LHCN-M2 (cell line): ENCODE measurements at places on chromosomes 16 and 17. TPM values are rescaled to one million over a fixed set of nuclear protein-coding genes. Genes with fewer than 3 reads are reported as not detected.

DNA sequence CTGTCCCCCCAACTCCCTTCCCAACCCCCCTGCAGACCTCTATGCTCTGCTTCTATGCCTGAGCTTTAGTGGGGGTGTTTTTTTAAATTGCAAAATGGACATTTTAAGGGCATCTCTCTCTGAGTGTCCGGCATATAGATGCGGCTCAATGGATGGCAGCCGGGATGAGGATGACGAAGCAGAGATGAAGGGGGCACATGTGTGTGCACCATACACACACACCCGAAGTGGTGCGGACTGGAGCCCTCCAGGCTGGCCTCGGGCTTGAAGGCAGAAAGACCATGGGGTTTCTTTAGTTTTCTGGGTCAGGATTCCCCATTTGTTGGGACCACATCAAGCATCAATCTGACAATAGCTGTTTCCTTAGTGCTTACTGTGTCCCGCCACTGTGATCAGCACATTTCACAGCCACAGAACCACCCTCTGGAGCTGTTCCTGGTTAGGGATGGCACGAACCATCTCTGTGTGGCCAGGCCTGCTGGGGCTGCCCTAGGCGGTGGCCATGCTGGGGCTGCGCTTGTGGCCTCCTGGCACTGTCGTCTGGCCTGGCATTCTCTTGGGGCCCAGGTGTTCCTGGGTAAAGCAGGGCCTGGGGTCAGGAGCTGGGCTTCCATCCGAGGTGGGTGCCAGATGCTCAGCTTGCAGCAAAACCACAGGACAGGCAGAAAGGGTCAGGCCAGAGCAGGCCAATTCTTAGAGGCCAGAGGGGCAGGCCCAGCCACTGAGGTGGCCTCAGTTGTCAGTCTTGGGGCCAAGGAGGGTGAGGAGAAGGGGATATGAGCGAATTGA, 49.9 kb downstream of the NT5M start:
- no peak for DNase-seq

DNA sequence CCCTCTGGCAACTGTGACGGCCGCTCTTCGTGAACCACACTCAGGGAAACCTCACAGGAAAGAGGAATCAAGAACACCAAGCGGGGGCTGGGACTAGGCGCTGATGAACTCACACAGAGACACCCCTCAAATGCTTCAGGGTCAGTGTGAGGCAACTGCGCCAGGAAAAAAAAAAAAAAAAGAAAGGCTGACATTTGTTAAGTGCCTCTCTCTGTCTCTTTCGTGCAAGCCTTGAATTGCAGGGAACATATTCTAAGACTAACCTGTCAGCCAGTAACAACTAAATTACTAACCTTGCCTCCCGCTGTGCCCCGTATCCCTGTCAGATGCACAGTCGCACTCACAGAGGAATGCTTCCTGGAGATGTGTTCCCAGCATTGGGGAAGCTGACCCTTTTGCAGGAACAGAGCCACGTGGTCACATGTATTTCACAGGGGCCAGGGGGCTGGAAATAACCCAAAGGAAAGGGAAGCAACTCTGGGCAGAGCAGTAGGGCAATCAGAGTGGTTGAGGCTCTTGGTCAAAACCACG, 247.8 kb downstream of the XYLT1 start:
- DNase-seq: no peak

DNA sequence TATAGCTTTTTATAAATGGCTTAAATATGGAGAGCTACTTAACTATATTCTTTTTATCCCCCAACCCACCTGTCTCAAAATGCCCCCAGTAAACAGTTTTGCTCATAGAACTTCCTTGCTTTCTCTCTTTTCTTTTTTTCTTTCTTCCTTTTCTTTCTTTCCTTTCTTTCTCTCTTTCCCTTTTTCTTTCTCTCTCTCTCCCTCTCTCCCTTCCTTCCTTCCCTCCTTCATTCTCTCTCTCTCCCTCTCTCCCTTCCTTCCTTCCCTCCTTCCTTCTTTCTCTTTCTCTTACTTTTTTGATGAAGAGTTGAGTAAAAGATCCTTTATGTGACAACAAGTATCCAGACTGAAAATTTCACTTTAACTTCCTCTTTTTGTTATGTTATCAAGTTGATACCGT, 48.2 kb downstream of the KCNJ2 start:
- DNase-seq: no peak

HOXB4 gene
- total RNA-seq: 5.2 and 5.5 TPM in 2 replicates

DPEP2 gene
- not detected in 2 replicates for total RNA-seq

GRCh38 chr17:79154951-79155585, 80.4 kb downstream of the ENGASE start:
- DNase-seq: no peak

DNA sequence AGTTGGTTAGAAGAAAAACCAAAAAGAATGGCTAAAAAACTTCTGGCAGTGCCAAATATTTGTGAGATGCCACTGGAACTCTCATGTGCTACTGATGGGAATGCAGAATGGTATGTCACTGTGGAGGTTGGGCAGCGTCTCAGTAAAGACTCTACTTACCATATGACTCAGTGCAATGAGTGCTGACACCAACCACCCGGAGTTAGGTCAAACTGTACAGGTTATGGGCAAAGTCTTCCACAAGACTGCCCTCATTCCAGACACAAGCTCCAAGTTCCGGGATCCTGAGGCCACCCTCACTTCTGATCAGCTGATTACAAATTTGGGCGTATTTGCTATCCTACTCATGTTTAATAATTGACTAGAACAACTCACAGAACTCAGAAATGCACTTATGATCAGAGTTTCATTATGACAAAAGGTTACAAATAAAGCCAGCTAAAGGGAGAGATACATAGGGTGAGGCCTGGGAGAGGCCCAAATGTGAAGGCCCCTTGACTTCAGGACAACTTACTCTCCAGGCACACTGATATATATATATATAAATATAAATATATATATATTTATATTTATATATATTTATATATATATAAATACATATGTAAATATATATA, 114.9 kb downstream of the TRIM37 start:
- DNase-seq: peak; percentile 31

DNA sequence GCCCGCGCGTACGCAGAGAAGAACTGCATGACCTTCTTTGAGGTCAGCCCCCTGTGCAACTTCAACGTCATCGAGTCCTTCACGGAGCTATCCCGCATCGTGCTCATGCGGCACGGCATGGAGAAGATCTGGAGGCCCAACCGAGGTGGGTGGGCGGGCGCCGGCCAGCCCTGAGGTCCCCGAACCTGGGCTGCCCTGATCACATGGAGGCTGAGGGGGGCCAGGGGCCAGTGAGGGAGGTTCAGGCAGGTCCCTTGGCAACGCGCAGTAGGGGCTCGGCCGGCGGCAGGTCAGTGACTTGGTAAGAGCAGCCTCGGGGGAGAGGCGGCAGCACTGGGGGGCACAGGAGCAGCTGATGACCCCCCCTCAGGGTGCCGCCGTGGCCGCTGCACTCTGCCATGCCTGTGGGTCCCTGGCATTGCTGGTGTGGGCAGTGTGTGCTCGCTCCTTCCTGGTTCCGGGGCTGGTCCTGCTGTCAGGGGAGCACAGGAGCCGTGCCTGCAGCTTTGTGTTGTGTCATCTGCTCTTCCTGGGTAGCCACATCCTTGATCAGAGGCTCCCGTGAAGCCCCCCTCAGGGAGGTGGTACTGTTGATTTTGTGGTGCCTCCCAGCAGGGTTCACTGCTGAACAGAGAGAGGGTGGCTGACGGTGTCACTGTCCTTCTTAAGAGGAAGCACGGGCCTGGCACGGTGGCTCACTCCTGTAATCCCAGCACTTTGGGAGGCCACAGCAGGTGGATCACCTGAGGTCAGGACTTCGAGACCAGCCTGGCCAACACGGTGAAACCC, 4.6 kb upstream of the WFIKKN1 start:
- no peak for DNase-seq

NT5C3B gene
- total RNA-seq: 74.1 and 101 TPM in 2 replicates

PRDM7 gene
- total RNA-seq: not detected in 2 replicates

DNA sequence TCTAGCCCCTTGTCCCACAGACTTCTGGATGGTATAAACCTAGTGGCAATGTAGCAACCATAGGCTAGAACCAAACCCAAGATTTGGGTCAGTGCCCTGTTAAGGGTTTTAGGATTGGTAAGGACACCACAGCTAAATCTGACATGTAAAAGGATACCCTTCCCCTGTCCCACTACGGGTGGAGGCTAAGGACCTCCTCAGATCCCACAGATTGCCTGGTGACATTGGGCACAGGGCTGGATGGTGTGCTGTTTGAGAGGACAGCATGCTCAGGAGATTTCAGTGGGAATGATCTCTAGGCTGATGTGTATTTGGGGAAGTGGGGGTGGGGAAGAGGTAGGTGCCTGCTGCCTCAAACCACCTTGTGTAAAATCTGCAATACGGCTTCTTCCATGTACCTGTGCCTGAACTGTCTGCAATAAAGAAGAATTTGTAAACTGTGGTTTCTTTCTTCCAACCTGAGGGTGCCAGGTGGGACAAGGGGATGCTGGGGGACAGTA, 671 bp upstream of the EDC4 start:
- DNase-seq: no peak

PMFBP1 gene
- 0.06 and 0.11 TPM in 2 replicates for total RNA-seq

- peak; percentile 89 for DNase-seq
Measured at GRCh38 chr17:5584383-5585286, at the start of gene NLRP1. Gene NLRP1 (minus strand): TSS chr17:5584509. CDS start chr17:5583957, 552 bp downstream.

- DNase-seq: no peak
Measured at GRCh38 chr17:2018716-2019510, 6.2 kb downstream of the RTN4RL1 start.

GRCh38 chr16:19876501-19877059, 8.1 kb downstream of the GPRC5B start:
- no peak for DNase-seq

DNA sequence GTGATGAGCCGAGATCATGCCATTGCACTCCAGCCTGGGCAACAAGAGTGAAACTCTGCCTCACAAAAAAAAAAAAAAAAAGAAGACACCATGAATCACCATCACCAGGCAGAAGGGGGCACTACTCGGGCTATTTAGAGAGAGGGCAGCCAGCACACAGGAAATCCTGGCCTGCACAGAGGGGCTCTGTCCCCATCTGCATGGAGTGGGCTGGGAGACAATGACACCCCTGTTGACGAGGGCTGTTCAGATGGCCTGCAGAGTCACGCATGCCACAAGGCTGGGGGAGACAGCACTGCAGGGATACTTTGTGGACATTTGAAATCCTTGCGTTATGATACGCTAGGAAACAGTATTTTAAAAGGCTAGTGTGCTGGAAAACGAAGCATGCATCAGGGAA, 48.3 kb downstream of the CUEDC1 start:
- no peak for DNase-seq

- DNase-seq: no peak
Measured at GRCh38 chr17:37643869-37644268, 623 bp upstream of the DDX52 start.

SULT1A4 gene
- total RNA-seq: 0.17 TPM in 1 of 2 replicates, not detected in the other

PLEKHH3 gene
- total RNA-seq: 18.7 and 20.4 TPM in 2 replicates

DNA sequence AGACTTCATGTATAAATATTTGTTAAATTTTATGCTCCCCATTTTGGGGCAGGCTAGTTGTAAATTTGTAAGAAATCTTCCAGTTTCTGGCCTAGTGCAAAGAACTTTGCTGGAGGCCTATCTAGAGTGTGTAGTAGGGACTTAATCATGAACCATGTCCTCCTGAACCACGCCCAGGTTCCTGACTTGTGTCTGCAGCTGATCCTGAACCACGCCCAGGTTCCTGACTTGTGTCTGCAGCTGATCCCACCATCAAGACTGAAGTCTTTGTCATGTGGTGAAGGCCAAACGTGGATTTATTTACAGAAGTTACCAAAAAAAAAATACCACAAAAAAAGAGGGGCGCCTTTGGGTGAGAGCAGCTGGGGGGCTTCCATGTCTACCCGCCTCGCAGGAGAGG, 33.1 kb downstream of the LMF1 start:
- DNase-seq: peak; percentile 1

TMEM88 gene
- total RNA-seq: 1.1 TPM in 1 of 2 replicates, not detected in the other

- no peak for DNase-seq
Measured at GRCh38 chr17:82089723-82090548, 8.1 kb downstream of the FASN start.

- DNase-seq: no peak
Measured at GRCh38 chr17:48719642-48720265, 2.6 kb downstream of the PRAC1 start.

DNA sequence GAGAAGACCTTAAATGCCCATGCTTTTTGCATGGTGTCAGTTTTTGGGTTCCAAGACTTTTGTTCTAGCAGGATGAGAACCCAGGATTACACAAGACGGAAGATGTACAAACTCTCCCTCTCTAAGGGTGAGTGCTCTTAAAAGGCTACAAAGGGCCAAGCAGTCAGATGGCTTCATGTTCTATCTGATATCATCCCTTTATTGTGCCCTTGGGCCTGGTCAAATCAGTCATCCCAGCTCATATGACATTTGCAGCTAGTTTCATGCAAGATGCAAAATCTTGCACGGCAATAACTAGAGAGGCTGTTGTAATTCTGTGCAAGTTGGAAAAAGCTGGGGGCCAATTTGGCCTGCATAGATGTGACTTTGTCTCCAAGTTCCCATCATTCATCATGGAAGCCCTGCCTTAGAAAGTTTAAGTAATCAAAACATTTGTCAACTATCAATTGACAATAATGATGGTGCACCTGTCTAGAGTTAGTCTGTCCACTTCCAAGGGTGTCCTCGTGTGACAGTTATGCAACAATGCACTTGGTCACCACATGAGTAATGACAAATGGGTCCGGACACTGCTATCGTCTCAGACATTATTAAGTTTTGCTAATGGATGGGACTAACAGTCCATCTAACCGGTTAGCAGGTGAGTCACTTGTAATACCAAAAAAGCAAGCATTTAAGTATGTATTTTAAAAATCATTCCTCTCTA, 58.6 kb upstream of the ZFHX3 start:
- no peak for DNase-seq

GRCh38 chr16:2842340-2843000, 12.4 kb downstream of the ZG16B start:
- DNase-seq: no peak

DNA sequence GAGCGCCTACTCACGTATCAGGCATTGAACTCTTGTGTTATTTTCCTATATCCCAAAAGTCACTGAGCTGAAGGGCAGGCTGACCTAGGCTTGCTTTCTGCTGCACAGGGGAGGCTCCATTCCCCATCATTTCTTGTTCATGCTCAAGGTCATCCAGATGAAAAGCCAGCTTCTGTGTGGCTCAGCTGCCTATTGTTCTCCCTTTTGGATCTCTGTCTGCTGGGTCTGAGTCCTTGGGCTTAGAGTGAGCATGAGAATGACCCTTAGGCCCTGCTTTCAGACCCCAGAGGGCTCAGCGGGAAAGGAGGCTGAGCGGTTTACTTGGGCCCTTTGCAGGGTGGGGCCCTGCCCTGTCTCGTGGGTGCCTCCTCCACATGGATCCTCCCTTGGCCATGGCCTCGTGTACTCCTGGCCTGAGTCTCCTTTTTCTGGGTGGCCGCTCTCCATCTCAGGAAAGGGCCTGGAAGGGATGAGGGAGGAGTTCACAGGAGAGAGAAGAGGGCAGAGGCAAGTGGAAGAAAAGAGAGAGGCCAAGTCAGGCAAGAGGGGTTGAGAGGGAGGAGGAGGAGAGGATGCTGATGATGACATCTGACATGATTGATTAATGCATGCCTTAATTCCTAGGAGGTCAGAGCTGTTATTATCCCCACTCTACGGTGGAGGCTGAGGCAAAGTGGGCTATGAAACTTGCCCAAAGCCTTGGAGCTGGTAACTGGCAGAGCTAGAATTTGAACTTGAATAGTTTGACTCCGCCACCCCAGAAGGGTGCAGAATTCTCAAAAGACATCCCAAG, 19.8 kb upstream of the MAP3K14 start:
- no peak for DNase-seq
